NCI-H2107 (cell line): ENCODE measurements at places on chromosomes 1 and 21.

- DNase-seq: peak; percentile 74
Observed at GRCh38 chr1:229563241-229563640, 4.7 kb upstream of the ABCB10 start.

- DNase-seq: no peak
Observed at GRCh38 chr1:95084317-95085176, 11.8 kb upstream of the ALG14 start.

GRCh38 chr1:102178480-102178879, 181.8 kb upstream of the OLFM3 start:
- no peak for DNase-seq

DNA sequence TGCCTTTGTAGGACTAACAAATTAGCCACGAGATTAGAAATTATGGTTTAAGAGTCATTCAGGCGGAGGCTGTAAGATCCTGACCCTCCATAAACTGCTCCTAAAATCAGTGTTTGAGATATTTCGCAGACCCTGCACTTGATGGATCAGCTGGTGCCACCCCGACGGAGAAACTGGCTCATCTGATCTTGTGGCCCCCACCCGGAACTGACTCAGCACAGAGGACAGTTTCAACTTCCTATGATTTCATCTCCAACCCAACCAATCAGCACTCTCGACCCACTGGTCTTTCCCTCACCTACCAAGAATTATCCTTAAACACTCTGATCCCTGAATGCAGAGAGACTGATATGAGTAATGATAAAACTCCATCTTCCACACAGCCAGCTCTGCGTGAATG, 3.7 kb upstream of the JAM2 start:
- no peak for DNase-seq

GRCh38 chr1:13623021-13623637, 39.5 kb downstream of the PDPN start:
- DNase-seq: no peak

- DNase-seq: no peak
Observed at GRCh38 chr1:209737118-209737505, 18.7 kb upstream of the TRAF3IP3 start.

GRCh38 chr1:167169642-167170041, 51.0 kb upstream of the POU2F1 start:
- no peak for DNase-seq

DNA sequence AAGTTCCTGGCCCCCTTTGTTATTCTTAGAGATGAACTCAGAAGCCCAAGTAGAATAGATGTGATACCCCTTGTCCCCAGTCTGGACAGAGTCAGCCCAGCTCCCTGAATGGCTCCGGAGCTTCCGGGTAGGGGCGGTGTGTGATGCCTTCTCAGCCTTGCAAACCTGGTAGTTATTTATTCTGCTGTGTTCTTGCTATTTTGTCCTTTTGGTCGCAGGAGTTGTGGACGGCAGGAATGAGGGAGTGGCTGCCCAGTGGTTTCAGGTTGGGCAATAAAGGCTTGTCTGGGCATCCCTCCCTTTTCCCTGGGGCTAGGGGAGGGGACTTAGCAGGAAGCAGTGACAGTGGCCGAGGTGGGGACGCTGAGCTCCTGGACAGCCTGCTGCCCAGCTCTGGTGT, 2.8 kb downstream of the PTPRU start:
- no peak for DNase-seq

DNA sequence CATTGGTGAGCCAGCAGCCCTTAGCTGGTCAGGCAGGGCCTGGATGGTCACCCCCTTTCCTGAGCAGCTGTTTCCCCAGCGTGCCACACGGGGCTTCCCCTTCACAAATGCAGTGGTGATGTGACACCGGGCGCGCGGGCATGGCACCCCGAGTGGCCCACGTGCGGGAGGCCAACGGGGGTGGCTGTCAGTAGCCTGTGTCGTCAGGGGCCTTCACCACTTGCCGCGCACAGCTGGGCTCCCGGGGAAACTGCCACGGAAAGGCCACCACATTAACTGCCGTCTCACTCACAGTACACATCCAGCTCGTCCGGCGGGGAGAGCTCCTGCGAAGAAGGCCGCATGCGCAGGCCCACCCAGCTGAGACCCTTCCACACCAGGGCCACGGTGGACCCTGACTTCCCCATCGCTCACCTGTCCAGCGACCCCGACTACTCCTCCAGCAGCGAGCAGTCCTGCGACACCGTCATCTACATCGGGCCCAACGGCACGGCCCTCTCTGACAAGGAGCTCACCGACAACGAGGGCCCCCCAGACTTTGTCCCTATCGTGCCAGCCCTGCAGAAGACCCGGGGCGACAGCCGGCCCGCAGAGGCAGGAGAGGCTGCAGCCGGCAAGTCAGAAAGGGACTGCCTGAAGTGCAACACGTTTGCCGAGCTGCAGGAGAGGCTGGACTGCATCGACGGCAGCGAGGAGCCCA, 530.5 kb downstream of the KIF26B start:
- no peak for DNase-seq

DNA sequence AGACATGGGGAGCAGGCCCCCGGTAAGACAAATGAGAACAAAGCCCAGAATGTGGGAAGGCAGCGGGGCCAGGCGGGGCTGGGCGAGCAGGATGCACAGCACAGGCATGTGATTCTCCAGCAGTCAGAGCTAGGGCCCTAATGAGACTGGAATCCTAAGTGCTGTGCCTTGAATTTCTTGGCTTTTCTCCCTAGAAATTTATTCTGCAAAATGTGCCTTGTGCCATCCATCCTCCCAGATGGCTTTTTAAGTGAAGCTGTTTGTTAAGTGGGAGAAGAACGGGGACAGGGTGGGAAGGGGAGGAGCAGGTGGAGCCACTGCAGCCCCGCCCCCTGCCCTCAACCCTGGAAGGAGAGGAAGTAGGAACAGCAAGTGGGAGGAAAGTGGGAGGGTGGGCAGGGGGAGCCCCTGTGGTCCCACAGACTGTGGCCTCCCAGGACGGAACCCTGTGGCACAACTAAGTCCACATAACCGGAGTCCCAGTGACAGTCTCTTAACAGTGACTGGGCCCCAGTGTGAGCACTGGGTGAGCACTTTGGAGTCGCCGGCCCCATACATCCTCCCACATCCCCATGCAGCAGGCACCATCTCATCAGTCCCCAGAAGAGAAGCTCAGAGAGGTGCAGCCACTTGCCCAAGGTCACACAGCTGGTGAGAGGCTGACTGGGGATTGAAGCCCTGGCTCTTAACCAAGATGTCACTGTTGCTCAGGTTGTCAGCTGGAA, 216.9 kb downstream of the MATN1 start:
- DNase-seq: no peak

DNA sequence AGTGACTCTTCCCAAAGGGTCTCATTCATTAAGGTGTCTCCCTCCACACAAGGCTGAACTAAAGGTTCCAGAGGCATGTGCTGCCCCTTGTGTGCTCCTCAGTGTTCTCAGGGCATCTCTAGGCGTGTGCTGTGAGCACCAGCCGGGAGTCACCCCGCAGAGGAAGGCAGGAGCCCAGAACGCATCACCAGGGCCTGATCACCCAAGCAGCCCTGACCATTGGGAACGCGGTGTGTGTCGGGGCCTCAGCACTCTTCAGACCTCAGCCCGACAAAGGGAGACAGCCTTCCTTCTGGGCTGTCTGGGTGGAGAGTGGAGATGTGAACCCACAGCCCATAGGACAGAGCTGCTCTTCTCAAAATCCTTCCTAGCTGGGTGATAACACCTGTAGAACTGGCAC, 9.1 kb downstream of the SLC37A1 start:
- no peak for DNase-seq

- no peak for DNase-seq
Observed at GRCh38 chr1:237016626-237017025, 12.4 kb upstream of the MT1HL1 start.

- peak; percentile 28 for DNase-seq
Observed at GRCh38 chr1:24427545-24427862, 11.9 kb downstream of the NIPAL3 start.

GRCh38 chr1:107365527-107366240, 224.8 kb downstream of the NTNG1 start:
- no peak for DNase-seq

DNA sequence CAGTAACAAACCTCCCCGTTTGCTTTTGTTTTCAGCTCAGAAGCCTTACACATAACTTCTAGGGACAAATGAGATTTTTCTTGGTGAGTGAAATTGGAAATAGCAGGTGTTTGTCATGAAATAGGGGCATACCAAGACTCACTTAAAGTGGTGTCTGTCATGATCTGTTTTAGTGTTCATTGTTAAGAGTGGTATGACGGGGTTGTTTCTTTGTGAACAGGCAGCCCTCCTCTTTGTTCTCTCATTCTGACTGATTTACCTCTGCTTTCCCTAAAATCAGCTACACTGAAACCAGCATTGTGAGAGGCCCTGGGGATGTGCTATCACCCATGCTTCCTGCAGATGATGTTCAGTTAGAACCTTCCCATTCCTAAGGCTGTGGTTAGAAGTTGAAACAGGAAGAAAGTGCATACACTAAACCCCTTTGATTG, 2.5 kb upstream of the ERO1B start:
- no peak for DNase-seq

DNA sequence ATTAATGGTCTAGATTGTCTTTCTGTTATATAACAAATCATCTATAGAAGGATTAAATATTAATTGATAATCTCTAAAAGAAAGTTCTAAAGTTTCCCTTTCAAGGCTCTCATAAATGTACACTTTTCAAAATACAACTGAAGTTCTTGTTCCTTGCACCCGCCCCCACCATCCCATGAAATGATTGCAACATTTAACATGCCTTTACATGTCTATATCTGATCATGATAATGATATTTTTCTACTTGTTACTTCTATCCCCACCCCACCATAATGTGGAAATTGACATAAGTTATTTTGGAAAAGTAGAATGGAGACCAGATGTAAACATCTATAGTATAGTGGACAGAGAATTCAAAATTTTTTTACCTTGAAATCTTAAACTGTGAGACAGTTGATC, 186.6 kb downstream of the NTNG1 start:
- DNase-seq: no peak

DNA sequence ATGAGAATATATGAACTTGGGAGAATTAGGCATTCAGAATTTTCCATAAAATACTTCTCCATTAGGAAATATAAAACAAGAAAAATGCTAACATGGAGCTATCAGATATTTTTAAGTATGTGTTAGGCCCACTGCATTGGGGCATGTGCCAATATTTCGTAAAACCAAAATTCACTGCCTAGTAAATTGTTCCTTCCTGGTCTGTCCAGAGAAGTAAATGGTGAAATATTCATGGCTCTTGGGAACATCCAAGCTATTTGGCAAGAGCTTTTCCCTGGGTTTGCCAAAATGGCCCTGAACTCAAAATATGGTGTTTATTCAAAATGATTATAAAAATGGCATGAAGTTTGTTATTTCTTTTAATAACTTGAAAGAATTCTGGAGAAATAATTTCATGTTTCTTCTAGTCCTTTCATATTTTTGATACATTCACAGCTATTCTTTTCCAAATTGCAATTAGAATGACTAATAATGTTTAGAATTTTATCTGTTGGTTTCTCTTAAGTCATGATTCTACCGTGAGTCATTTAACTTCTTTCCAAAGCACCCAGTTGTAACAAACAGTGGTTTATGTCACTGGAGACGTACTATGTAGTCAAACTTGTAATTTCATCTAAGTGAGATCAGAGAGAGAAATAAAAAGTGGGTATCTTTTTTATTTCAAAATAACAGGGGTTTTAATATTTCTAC, 25.7 kb upstream of the SLC19A2 start:
- no peak for DNase-seq

GRCh38 chr21:32389337-32390015, 3.3 kb downstream of the URB1 start:
- DNase-seq: no peak

DNA sequence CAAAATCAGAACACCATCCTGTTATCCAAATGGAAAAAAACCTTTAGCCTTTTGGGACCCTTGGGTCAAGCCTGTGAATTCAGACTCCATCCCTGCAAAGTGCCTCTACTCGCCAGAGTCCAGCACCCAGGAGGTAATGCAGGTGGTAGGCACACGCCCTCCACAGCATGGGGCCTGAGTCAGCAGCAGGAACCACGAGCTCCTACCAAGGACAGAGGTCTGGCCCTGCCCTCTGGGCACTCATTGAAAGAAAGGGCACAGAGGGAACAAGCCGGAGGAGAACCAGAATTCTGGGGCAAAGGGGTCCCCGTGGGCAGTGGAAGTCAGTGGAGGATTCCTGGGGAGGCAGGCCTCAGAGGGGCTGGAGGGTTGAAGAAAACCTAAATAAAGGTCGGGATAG, 438.1 kb downstream of the NPHP4 start:
- DNase-seq: no peak

- no peak for DNase-seq
Observed at GRCh38 chr21:44425307-44425894, 29.9 kb upstream of the LRRC3 start.

- no peak for DNase-seq
Observed at GRCh38 chr1:96416111-96416595, 305.4 kb upstream of the PTBP2 start.

DNA sequence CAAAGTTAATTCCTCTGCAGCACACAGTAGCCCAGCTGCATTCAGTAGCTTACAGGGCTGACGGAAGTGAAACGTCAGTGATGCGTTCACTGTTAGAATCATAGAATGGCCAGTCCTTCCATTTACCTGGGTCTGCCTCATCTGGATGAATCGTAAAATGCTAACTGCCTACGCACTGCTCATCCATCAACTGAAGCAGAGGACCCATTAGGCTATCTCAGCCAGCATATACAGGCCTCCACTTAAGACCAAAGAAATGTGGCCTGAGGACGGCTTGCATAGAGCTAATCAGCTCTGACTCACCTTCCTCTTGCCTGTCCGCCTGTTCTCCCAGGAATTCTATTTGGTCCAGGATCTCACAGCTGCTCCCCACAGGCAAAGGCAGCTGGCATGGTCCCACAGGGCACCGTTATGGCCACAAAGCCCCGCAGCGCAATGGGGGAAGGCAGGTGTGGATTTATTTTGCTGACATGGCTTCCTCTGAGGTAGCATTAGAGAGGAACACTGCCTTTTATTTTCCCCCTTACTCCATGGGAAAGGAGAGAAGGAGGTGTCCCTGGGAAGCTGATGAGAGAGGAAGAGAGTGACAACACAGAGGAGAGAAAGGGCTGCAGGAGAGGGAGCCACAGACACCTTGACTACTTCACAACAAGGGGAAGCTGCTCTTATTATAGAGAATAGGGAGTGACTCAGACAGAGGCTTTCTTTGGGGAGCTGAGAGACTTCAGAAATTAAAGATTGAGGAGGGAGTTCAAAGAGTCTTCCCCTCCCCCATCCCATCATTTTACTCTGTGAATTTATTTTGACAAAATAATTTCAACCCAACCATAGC, 177.6 kb downstream of the HHIPL2 start:
- no peak for DNase-seq

GRCh38 chr1:209673631-209674417, 1.4 kb upstream of the G0S2 start:
- no peak for DNase-seq
